ENCODE measurements at places on chromosomes 6 and 20.
A peak's percentile ranks its signal among the peaks of the same experiment; 100 is the strongest.

DNA sequence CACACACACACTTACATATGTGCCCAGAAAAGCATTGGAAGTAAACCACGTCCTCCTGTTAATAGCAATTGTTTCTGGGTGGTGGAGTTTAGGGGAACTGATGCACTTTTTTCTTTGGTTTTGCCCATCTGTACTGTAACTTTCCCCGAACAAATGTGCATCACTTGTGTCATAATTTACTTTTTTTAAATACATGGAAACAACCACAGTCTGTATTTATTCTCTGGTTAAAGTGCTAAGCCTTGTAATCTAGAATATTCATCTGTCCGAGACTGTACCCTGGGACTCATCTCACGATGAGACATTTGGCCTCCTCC, 61.5 kb upstream of the CD93 start:
- no peak for DNase-seq

- peak; percentile 89 for DNase-seq
Measured at GRCh38 chr6:42136508-42137193, 5.8 kb downstream of the C6orf132 start.

- peak; percentile 43 for DNase-seq
Measured at GRCh38 chr20:26209171-26209941, 512.7 kb upstream of the ZNF337 start.

DNA sequence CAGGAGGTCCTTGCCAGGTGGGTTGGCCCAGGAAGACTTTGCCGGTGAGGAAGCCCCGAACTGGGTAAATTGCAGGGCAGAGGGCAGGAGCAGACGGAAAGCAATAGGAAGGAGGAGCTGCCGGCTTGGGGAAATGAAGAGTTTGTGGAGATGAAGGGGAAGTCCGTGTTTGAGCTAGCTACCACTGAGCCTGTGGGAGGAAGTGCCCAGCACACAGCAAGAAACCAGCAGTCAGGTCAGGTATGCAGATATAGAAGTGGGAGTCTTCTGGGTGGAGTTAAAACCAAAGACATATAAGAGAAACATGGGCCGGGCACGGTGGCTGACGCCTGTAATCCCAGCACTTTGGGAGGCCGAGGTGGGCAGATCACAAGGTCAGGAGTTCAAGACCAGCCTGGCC, 34.7 kb downstream of the CD24 start:
- DNase-seq, result no peak

- no peak for DNase-seq
Measured at GRCh38 chr6:18363746-18364145, 23.4 kb upstream of the RNF144B start.

DNA sequence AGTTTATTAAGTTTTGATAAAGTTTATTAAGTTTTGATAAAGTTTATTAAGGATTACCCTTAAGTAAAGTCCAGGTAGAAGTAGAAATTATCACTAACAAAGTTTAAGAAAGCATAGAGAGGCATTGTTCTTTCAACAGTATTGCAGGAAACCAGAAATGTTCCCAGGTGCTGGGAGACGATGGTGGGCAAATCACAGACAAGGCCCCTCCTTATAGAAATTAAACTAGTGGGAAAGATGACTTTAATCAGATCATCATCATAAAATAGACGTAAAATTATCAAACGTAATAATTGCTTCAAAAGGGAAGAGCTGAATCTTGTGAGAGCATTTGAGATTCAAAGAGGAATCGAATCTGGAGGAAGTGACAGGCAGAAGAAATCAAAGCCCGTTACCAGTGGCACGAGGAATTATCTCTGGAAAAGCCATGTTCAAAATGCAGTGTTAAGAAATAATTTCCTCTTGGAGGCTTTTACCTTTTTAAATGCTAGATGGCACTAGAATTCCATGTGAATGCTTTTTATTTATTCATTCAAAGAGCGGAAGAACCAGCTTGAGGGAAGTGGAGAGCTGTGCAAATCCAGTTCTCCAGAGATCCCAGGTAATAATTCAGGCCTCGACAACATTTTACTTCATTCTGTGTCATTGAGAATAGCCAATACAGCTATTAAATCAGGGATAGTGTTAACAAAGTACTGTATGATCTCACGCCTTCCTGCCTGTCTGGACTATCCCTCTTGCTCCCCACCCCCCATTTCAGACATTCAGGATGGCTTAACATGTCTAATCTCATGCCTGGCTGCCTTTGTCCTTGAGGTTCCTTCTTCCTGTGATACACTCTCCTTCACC, 1.0 kb upstream of the APMAP start:
- DNase-seq, result no peak

- DNase-seq, result peak; percentile 37
Measured at GRCh38 chr20:3406481-3407039, 909 bp downstream of the DNAAF9 start.

- no peak for DNase-seq
Measured at GRCh38 chr6:124064317-124065113, 260.9 kb downstream of the NKAIN2 start.

DNA sequence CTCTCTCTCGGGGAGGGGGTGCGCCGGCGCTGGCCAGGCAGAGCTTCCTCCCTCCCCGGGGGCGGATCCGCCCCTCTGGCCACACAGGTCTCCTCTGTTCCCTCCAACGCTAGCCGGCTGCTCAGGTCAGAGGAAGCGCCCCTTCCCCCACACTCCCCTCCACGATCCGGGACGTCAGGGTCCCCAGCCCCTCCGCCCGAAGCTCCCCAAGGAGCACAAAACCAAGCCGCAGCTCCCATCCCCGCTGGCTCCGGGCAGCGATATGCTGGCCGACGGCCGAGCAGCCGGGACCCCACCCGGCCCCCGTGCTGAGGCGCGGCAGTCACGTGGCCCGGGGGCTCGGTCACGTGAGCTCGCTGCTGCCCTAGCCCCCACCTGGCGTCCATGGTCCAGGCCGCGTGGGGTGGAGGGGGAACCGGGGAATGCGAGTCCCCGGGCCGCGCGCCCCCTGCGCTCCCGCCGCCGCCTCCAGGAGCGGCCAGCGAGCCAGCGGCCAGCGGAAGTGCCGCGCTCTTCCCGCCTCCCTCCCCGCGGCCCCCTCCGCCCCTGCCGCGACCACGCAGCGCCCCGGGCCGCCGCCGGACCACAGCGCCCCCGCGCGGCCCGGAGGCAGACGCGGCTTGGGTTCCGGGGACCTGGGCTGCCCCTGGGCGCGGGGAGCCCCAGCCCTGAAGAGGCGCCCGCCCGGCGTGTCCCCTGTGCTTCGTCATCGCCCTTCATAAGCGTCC, at the start of gene SLC35B2:
Gene SLC35B2, minus strand, starts transcription at position 504 of the 728 bp plus-strand sequence. Its CDS starts 118 bp downstream, at position 386.
- DNase-seq, result peak; percentile 83

- no peak for DNase-seq
Measured at GRCh38 chr20:63898882-63899558, 4.1 kb downstream of the DNAJC5 start.

DNA sequence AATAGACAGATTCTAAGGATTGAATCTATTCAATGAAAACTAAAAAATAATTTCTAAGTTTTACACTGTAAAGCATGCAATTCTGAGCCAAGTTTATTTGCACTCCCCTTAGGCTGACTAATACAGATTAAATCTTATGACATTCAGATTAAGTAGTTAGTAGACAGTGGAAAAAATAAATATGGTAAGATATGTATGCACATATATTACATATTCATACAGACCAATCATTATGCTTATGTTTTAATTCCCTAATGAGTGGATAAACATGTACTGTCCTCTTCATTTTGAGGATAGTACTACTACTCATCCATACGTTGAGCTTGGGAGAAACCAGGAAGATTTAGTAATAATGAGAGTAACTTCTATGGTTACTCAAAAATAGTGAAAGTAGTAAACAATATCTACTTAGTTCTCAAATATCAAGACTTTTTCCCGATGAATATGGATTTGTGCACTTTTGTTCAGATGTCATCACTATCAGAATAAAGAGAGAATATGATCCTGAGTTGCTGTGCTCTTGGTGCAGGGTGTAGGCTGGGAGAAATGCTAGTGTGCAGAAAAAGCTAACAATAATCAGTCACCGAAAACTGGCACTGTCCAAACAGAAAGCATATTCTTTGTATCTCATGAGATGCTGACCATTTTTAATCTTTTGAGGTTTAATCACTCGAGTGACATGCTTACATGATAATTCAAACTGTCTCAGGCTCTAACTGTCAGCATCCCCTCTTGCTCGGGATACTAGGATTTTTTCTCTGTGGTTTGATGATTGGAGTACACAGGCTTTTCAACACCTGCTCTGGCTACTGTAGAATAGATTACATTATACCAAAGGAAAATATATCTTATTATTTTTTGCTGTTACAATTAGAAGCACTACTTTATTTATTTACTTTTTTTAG, 111.6 kb downstream of the EPHA7 start:
- no peak for DNase-seq

Measured in H9 (cell line).